NCI-H510A treated with DMSO at 0.1 percent for 48 hours (cell line): ENCODE measurements at places on chromosomes 1 and 21.

GRCh38 chr21:36989699-36990507 is 16.6 kb upstream of the RIPPLY3 start:
- peak; percentile 90 for DNase-seq

GRCh38 chr21:43881283-43881682 is 16.3 kb downstream of the AGPAT3 start:
- DNase-seq: no peak

- no peak for DNase-seq
These were observed 9.5 kb upstream of the PLEKHM2 start for GRCh38 chr1:15674386-15675159.

GRCh38 chr1:61056573-61057439 is 25.6 kb upstream of the NFIA start:
- DNase-seq: peak; percentile 76

DNA sequence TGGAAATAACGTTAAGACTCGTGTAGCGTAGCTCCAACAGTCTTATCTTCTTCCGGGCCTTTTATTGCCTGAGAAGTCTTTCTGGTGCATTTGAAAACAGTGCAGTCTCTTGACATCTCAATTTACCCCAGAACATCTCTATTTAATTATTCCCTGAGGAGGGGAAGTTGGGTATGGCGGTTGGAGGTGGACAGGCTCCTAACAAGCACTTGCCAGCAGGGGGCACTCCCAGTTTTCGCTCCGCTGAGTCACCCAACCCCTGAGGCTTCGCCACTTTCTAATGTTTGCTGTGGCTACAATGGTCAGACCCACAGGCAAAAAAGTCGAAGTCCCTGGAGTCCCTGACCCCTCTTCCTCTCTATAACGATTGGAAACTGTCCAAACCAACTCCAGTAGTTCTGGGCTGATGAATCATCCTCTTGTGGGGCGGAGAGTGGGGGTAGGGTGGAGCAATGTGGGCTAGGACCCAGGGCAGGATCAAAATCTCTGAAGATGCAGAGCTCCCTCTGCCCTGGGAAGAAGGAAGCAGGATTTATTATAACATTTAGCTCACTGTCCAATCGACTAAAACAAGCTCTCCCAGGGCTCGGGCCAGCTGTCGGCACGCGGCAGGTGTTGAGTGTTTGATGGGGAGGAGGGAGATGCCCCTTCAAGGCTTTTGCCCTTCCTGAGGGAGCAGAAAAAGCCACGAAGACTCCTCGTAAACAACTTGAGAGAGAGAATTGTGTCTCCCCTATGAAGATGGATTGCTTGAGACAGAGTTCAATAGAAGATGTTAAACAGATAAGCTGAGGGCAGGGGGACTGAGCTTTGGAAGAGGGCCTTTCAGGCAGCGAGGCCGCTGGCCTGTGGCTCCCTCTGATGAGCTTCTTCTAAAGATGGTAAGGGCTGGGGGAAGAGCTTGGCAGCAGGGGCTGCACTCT is 85.7 kb downstream of the BRINP2 start:
- peak; percentile 75 for DNase-seq

DNA sequence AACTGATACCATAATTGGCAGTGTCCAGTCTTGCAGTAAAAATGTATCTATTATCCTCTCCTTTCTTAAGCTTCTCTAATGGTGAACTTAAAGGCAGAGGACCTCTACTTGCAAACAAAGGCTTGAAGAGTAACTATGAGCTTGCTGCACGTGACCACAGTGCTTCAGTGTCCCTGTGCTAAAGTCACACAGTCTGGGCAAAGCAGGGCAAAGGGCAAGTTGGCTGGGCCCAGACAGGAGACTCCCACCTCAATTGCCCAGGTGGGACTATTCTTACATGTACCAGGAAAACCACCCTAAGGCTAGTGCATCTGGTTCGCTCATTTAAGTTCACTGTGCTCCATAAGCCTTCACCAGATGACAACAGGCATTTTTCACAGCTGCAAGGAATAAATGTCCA is 374.2 kb upstream of the PROX1 start:
- DNase-seq: no peak

GRCh38 chr21:41831453-41831831 is 47.7 kb downstream of the PRDM15 start:
- no peak for DNase-seq

DNA sequence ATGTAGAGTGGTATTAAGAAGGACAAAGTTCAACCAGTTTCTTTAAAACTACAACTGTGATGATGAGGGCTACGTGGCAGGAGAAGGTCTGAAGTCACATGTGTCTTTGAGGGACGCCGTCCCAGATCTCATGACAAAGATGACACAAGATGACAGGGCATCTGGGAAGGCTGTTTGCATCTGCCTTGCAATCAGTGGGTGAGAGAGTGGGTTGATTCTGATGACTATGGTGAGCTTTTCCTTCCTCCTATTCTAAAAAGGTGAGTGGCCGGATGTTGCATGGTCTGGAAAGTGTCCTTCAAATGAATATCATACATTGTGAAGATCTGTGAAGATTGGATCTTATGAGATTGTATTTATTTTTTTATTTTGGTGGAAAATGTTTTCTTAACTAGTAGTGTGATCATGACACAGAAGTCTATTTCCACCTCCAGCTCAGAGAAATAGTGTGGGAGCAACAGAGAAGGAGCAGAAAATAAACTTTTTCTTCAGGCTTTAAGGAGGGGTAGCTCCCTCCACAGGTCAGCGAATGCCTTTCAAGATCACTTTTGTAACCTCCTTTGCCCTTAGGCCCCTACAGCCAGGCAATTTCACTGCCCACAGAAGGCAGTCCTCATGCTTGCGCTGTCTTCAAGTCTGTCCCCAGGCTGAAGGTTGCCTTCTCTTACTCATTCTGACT is 76.0 kb upstream of the ATF3 start:
- no peak for DNase-seq

GRCh38 chr21:25708467-25709065 is 26.1 kb downstream of the ATP5PF start:
- DNase-seq: peak; percentile 58
